Stomach (tissue), 19 donors: ENCODE measurements at places on chromosomes 7 and 10. TPM values are rescaled to one million over a fixed set of nuclear protein-coding genes. Genes with fewer than 3 reads are reported as not detected.

Gene GNAI1
- polyA plus RNA-seq = 18.5 TPM

Gene INA
- polyA plus RNA-seq = 0.92 TPM

Gene TSC22D4
- 35.0 TPM for polyA plus RNA-seq

Gene AMZ1
- polyA plus RNA-seq = not detected

Gene NPFFR1
- polyA plus RNA-seq = 0.05 TPM

Gene NUDT1
- 37.1 TPM for polyA plus RNA-seq

Gene LIPK
- not detected for polyA plus RNA-seq

Gene HYAL4
- polyA plus RNA-seq = not detected

Gene CTAGE4
- 1.8 TPM for polyA plus RNA-seq

Gene VPS41
- 9.1 TPM for polyA plus RNA-seq

Gene DTX2
- polyA plus RNA-seq = 27.2 TPM

Gene FLNC
- polyA plus RNA-seq = 13.6 TPM

Gene GARIN1A
- polyA plus RNA-seq = 0.61 TPM

Gene VWDE
- 0.58 TPM for polyA plus RNA-seq

Gene OR2A7
- polyA plus RNA-seq = 0.44 TPM

Gene NME8
- not detected for polyA plus RNA-seq

Gene INMT
- 7.0 TPM for polyA plus RNA-seq

Gene FXYD4
- 6.0 TPM for polyA plus RNA-seq

Gene SHH
- 1.9 TPM for polyA plus RNA-seq

Gene MYL10
- polyA plus RNA-seq = not detected

Gene PRPS1L1
- not detected for polyA plus RNA-seq

Gene AKR1B15
- polyA plus RNA-seq = 0.08 TPM

Gene TMEM176A
- polyA plus RNA-seq = 92.0 TPM

Gene RBP3
- not detected for polyA plus RNA-seq

Gene PLAC9
- polyA plus RNA-seq = 14.2 TPM

Gene SFMBT2
- 0.90 TPM for polyA plus RNA-seq

Gene LRRD1
- polyA plus RNA-seq = not detected

Gene PNLIPRP1
- 0.81 TPM for polyA plus RNA-seq

Gene NRG3
- 0.08 TPM for polyA plus RNA-seq

Gene MYH16
- not detected for polyA plus RNA-seq

Gene TFR2
- 1.7 TPM for polyA plus RNA-seq

Gene PRSS1
- polyA plus RNA-seq = 196 TPM

Gene ARID5B
- polyA plus RNA-seq = 8.2 TPM

Gene RPP38
- polyA plus RNA-seq = 22.3 TPM

Gene SFTPA1
- 0.75 TPM for polyA plus RNA-seq

Gene RPEL1
- polyA plus RNA-seq = not detected

Gene CREM
- polyA plus RNA-seq = 67.8 TPM

Gene CRHR2
- not detected for polyA plus RNA-seq

Gene STAMBPL1
- polyA plus RNA-seq = 3.2 TPM

Gene HECTD2
- polyA plus RNA-seq = 6.2 TPM

Gene GDF2
- polyA plus RNA-seq = not detected

Gene SPDYE9
- not detected for polyA plus RNA-seq

Gene CDC14C
- polyA plus RNA-seq = not detected

Gene OIT3
- polyA plus RNA-seq = not detected

Gene BMPER
- polyA plus RNA-seq = 2.2 TPM

Gene ELAPOR2
- 1.4 TPM for polyA plus RNA-seq

Gene GIMAP7
- polyA plus RNA-seq = 15.9 TPM
